ENCODE measurements at places on chromosomes 11 and 22. TPM values are rescaled to one million over a fixed set of nuclear protein-coding genes. Genes with fewer than 3 reads are reported as not detected.

DNA sequence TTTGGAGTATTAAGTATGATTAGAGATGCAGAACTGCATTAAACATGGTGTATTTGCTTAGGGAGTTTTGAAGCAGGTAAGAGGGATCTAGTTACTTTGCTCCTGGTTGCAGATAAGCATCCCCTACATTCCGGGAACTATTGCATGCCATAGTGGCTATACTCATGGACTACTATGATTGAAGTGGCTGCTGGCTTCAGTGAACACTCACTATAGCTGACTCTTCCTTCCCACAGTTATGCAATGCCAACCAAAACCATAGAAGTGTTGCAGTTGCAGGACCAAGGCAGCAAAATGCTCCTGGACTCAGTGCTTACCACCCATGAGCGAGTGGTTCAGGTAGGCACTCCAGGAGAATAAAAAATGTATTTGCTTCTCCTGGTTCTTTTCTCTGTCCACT, 17.0 kb downstream of the COA4 start:
- H3K4me3 ChIP-seq = no peak overlapping the region
- no peak overlapping the region for H3K27ac ChIP-seq
- no peak for DNase-seq
- H3K27me3 ChIP-seq = no peaks in the 10 kb centered on the region
- H3K36me3 ChIP-seq = peaks cover 10% of the 10 kb centered on the region

DNA sequence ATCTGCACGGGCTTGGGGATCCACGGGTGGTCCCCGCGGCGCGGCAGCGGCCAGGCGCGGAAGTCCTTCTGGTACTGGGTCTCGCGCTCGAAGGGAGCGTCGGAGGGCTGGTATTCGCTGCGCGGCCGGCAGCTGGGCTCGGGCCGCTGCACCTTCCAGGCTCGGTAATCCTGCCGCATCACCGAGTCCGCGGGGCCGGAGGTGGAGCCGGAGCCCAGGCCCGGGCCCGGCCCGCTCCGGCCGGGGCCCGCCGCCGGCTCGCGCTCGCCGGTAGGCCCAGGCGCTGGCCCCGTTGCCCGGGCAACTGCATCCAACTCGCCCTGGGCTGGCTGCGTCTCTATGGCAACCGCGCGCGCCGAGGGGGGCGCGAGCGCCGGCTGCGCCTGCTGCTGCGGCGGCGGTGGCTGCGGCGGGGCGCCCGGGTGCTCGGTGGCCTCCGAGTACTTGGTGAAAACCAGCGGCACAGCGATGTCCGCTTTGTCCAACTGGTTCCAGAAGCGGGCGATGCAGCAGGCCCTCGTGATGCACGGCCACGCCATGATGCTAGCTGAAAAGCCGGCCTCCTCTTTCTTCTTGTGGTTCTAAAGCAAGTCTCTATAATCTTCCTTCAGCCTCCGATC, 897 bp downstream of the MAP6 start:
- H3K36me3 ChIP-seq = 0 out of 2 replicates have a peak, but pooled peaks cover 3% of the 10 kb centered on the region
- peaks cover 85% of the 10 kb centered on the region for H3K27me3 ChIP-seq
- peak overlapping the region; percentile 77 for H3K4me3 ChIP-seq
- H3K27ac ChIP-seq = no peak overlapping the region

DNA sequence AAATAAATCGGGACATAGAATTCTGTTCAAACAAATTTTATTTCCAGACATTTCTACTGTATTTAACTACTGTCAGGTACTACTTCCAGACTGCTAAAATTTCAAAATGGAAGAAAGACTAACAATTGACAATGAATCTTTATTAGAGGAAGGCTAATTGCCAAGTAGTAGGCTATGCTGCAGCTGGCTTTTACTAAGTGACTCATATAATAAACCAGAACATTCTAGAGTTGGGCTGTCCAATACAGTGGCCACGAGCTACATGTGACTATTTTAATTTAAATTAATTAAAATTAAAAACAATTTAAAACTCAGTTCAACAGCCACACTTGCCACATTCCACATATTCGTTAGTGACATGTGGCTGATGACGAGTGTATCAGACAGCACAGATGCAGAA, 27.6 kb downstream of the CHKA start:
- no peak overlapping the region for H3K27ac ChIP-seq
- H3K4me1 ChIP-seq = peaks cover 15% of the 10 kb centered on the region
- no peak for DNase-seq

DNA sequence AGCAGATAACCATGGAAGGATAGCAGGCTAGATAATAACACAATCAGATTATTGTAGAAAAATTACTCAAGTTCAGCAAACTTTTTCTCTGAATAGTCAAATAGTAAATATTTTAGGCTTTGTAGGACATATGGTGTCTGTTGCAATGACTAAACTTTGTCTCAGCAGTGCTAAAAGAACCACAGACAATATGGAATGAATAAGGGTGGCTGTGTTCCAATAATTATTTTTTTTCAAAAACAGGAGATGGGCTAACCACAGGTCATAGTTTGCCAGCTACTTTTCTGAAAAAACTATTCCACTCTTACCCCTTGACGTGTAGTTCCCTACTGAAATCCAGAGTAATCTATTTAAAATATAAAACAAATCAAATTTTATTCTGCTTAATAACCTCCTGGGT, 153.9 kb upstream of the LRRC4C start:
- H3K27ac ChIP-seq = no peak overlapping the region
- H3K36me3 ChIP-seq = peaks cover 30% of the 10 kb centered on the region
- no peaks in the 10 kb centered on the region for H3K4me1 ChIP-seq
- no peaks in the 10 kb centered on the region for H3K27me3 ChIP-seq
- DNase-seq = no peak

The NXPE1 gene
- total RNA-seq = not detected

The TRIM34 gene
- total RNA-seq = 0.66 TPM

- H3K4me3 ChIP-seq = no peak overlapping the region
- H3K27ac ChIP-seq = peak overlapping the region; percentile 58
- H3K36me3 ChIP-seq = peaks cover 37% of the 10 kb centered on the region
- H3K4me1 ChIP-seq = peaks cover 28% of the 10 kb centered on the region
Observed at GRCh38 chr22:33000342-33001280, 57.6 kb downstream of the SYN3 start.

The PIH1D2 gene
- total RNA-seq = 0.85 TPM

GRCh38 chr11:131957201-131957600, 586.8 kb downstream of the NTM start:
- peaks cover 8% of the 10 kb centered on the region for H3K36me3 ChIP-seq
- H3K4me3 ChIP-seq = no peak overlapping the region
- peaks cover 19% of the 10 kb centered on the region for H3K4me1 ChIP-seq
- no peak overlapping the region for H3K27ac ChIP-seq

- DNase-seq = no peak
- no peaks in the 10 kb centered on the region for H3K36me3 ChIP-seq
- H3K27ac ChIP-seq = no peak overlapping the region
Observed at GRCh38 chr11:74683941-74684481, 47.2 kb downstream of the CHRDL2 start.

- peak overlapping the region; percentile 76 for H3K27ac ChIP-seq
- DNase-seq = peak; percentile 91
- peak overlapping the region; percentile 69 for H3K4me3 ChIP-seq
Observed at GRCh38 chr11:46380340-46381047, 975 bp upstream of the MDK start.

DNA sequence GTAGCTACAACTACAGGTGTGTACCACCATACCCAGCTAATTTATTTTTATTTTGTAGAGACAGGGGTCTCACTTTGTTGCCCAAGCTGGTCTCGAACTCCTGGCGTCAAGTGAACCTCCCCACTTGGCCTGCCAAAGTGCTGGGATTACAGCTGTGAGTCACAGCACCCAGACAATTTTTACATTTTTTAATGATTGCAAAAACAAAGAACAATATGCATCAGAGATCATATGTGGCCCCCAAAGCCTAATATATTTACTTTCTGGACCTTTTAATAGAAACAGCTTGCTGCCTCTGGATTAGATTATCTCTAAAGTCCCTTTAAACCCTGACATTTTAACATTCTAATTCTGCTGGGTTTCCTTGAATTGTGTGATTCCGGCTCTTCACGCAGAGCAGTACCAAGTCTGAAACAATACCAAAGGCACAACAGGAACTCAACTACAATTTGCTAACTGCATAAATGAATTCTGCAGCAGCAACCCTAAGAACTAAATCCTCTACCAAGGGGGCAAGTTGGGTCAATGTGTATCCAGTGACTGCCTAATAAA, 25.0 kb downstream of the RAB30 start:
- H3K27me3 ChIP-seq = no peaks in the 10 kb centered on the region
- peaks cover 21% of the 10 kb centered on the region for H3K4me1 ChIP-seq
- H3K4me3 ChIP-seq = no peak overlapping the region
- no peak for DNase-seq

DNA sequence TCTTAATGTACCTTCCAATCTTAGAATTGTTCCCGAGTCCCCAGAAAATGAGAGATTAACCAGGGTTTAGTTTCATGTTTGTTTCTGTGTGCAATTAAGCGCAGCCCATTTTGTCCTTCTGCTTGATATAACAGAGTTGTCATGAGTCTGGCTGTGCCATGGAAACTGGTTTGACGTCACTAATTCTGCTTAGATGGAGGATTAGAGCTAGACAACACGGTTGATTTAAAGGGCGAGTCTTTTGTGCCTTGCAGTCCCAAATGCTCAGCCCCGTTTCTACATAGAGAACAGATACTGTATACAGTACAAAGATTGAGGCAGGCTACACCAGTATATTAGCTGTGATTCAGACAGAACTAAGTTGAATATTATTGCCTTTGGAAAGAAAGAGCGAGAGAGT, 45.5 kb upstream of the ALKBH3 start:
- peaks cover 34% of the 10 kb centered on the region for H3K36me3 ChIP-seq
- no peak overlapping the region for H3K27ac ChIP-seq
- no peaks in the 10 kb centered on the region for H3K4me1 ChIP-seq
- no peaks in the 10 kb centered on the region for H3K27me3 ChIP-seq
- H3K4me3 ChIP-seq = no peak overlapping the region

- H3K27me3 ChIP-seq = peaks cover 4% of the 10 kb centered on the region
- H3K4me1 ChIP-seq = no peaks in the 10 kb centered on the region
- no peak overlapping the region for H3K27ac ChIP-seq
- no peak for DNase-seq
Observed at GRCh38 chr11:7522121-7522520, 8.3 kb downstream of the PPFIBP2 start.

DNA sequence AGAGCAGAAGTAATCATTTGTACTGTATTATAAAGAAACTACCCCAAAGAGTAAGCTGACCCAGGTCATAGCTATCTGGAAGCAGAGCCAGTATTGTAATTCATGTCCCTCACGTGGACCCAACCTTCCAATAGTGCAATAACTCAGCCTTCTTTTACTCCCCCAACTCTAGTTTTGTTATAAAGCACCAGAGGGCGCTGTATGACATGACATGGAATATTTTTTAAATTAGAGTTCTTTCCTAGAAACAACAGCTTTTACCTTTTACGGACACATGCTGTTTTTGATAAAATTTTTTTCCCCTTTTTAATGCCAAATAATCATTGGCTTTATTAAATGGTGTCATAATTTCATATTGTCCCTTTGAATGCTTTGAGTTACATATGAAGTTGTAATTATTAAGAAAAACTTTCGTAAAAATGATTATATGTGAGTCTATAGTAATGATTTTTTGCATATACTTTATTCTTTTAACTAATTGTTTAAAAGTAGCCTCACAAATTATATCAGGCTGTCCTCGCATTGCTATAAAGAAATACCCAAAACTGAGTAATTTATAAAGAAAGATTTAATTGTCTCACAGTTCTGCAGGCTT, 76.9 kb downstream of the DKK3 start:
- H3K36me3 ChIP-seq = peaks cover 15% of the 10 kb centered on the region
- no peak overlapping the region for H3K27ac ChIP-seq
- H3K4me3 ChIP-seq = no peak overlapping the region
- no peak for DNase-seq

DNA sequence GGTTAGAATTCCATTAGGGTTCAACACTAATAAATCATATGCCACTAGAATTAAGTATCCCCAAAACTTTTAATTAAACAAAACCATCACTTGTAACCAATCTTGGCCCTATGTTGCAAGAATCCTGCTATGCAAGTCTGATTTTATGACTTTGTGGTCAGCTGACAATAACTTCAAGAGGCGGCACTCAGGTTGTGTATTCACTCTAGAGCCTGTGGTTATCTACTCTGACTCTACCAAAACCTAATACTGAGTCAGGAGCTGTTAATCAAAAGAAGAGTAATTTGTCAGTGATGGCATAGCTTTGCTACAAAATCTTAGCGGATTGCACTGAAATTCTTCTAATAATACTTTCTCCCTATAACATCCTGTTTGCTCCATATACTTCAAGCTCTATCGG, 253.7 kb downstream of the AASDHPPT start:
- H3K27me3 ChIP-seq = no peaks in the 10 kb centered on the region
- DNase-seq = no peak

DNA sequence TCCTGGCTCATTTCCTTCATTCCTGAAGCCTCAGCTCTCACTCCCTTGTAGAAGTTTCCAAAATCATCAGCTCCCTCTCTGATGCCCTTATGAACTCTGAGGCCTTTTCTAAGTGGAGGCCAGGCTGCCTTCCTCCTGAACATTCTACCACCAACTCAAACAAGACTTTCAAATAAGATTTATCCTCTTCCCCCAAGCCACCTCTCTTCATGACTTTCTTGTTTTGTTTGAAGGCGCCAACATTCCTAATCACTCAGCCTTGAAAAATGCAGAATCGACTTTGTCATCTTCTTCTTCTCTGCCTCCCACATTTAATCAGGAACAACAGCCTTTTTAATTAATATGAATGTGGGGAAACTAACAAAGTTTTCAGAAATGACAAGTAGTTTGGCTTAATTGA, 927.9 kb downstream of the OPCML start:
- no peak overlapping the region for H3K27ac ChIP-seq
- H3K27me3 ChIP-seq = no peaks in the 10 kb centered on the region
- DNase-seq = no peak
- H3K4me1 ChIP-seq = 0 out of 2 replicates have a peak, but pooled peaks cover 3% of the 10 kb centered on the region

DNA sequence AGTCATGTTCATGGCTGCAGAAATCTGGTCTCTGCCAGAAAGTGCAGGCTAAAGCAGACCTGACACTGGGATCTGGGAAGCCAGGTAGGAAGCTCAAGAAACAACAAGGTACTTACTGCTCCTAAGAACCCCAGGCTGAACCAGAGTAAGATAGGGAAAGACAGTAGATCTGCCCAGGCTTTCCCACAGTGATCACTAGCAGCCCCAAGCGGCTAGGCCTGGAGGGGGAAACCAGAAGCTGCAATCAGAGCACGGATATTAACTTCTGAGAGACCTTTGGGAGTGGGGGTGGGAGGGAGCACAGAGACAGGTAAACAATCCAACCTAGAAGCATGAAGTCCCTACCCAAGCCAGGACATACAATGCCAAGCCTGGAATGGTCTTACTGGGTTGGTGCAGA, 135.2 kb upstream of the C11orf58 start:
- DNase-seq = peak; percentile 19
- no peaks in the 10 kb centered on the region for H3K36me3 ChIP-seq
- H3K27ac ChIP-seq = no peak overlapping the region
- peaks cover 66% of the 10 kb centered on the region for H3K27me3 ChIP-seq
- peaks cover 21% of the 10 kb centered on the region for H3K4me1 ChIP-seq
- peak overlapping the region; percentile 74 for H3K4me3 ChIP-seq
